Cardiac ventricle fibroblast (primary cell): ENCODE measurements at places on chromosomes 7 and 10. TPM values are rescaled to one million over a fixed set of nuclear protein-coding genes. Genes with fewer than 3 reads are reported as not detected.

The DPYSL4 gene
- 28.4 and 33.4 TPM in 2 replicates for total RNA-seq

The ANKRD61 gene
- not detected in 2 replicates for total RNA-seq

The NKX1-2 gene
- total RNA-seq = not detected in 2 replicates

The PNLIPRP2 gene
- total RNA-seq = not detected in 2 replicates

The MYL7 gene
- total RNA-seq = not detected in 2 replicates

The CDH23 gene
- 0.31 and 1.6 TPM in 2 replicates for total RNA-seq

The MOGAT3 gene
- total RNA-seq = not detected in 2 replicates

The C7orf57 gene
- total RNA-seq = not detected in 2 replicates

The LIPM gene
- not detected in 2 replicates for total RNA-seq

The AKR1B1 gene
- total RNA-seq = 163 and 188 TPM in 2 replicates

The ANKMY2 gene
- total RNA-seq = 11.4 and 12.2 TPM in 2 replicates

The VSIR gene
- total RNA-seq = 9.2 and 11.9 TPM in 2 replicates

The SUN3 gene
- not detected in 2 replicates for total RNA-seq

The NAT16 gene
- total RNA-seq = not detected in 2 replicates

The SAP25 gene
- total RNA-seq = not detected in 2 replicates

The CCDC7 gene
- 4.6 and 7.4 TPM in 2 replicates for total RNA-seq

The CCDC136 gene
- 0.62 and 2.5 TPM in 2 replicates for total RNA-seq

The MAT1A gene
- not detected in 2 replicates for total RNA-seq

The CAMK2B gene
- total RNA-seq = 0.44 and 0.68 TPM in 2 replicates

The CYP2E1 gene
- 0.64 and 2.2 TPM in 2 replicates for total RNA-seq

The SPDYE1 gene
- not detected in 2 replicates for total RNA-seq

The OR6V1 gene
- not detected in 2 replicates for total RNA-seq

The TET1 gene
- 3.1 and 3.6 TPM in 2 replicates for total RNA-seq

The CHN2 gene
- total RNA-seq = 0.37 and 0.93 TPM in 2 replicates

The WNT2 gene
- not detected in 2 replicates for total RNA-seq

The PIP gene
- not detected in 2 replicates for total RNA-seq

The OIT3 gene
- not detected in 2 replicates for total RNA-seq

The PAPSS2 gene
- 95.4 and 98.3 TPM in 2 replicates for total RNA-seq

The SP4 gene
- 1.6 and 2.6 TPM in 2 replicates for total RNA-seq

The BAMBI gene
- 12.0 and 16.9 TPM in 2 replicates for total RNA-seq

The MEIG1 gene
- not detected in 2 replicates for total RNA-seq

The FAM131B gene
- total RNA-seq = 0.94 and 1.5 TPM in 2 replicates

The NRCAM gene
- 26.5 and 33.5 TPM in 2 replicates for total RNA-seq

The PRRT4 gene
- 0.54 and 0.56 TPM in 2 replicates for total RNA-seq

The TUBB8 gene
- not detected in 2 replicates for total RNA-seq

The EGR2 gene
- total RNA-seq = 3.2 and 3.7 TPM in 2 replicates

The SPDYE18 gene
- total RNA-seq = 0.44 and 0.98 TPM in 2 replicates

The CYP2W1 gene
- not detected in 2 replicates for total RNA-seq

The TRIM50 gene
- total RNA-seq = not detected in 2 replicates

The NUTM2D gene
- 5.3 and 6.0 TPM in 2 replicates for total RNA-seq

The SEMA3D gene
- 0.05 and 0.12 TPM in 2 replicates for total RNA-seq

The CFAP70 gene
- 0.50 and 1.2 TPM in 2 replicates for total RNA-seq

The SMKR1 gene
- total RNA-seq = not detected in 2 replicates

The LAMB1 gene
- 990 and 993 TPM in 2 replicates for total RNA-seq

The SPDYE6 gene
- not detected in 2 replicates for total RNA-seq

The SUV39H2 gene
- total RNA-seq = 4.6 and 9.8 TPM in 2 replicates

The RADIL gene
- 0.19 and 1.3 TPM in 2 replicates for total RNA-seq

The ASB10 gene
- total RNA-seq = not detected in 2 replicates

The RBP3 gene
- total RNA-seq = not detected in 2 replicates

The PRF1 gene
- not detected in 2 replicates for total RNA-seq

The NKX2-3 gene
- not detected in 2 replicates for total RNA-seq

The ABCA13 gene
- total RNA-seq = not detected in 2 replicates

The DENND2A gene
- total RNA-seq = 3.2 and 3.7 TPM in 2 replicates

The ZNF398 gene
- 12.6 and 15.2 TPM in 2 replicates for total RNA-seq
